ENCODE measurements at places on chromosomes 4 and X.

GRCh38 chr4:83885256-83886182 is 349.6 kb downstream of the GPAT3 start:
- no peak for DNase-seq

DNA sequence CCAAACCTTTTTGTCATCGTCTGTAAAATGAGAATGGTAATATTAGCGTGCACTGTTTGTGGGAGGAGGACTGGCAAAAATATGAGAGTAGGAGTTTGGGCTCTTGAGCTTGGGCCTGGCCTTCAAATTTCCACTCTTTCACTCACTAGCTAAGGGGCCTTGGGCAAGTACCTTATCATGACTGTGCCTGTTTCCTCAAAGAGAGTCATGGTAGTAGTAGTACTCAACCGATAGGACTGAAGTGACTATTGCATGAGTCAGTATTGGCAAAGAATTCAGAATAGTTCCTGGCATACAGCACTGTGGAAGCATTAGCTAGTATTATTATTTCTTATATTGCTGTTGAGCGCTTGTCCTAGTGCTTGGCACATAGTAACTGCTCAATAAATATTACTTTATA is 16.0 kb upstream of the RBM3 start:
- no peak for DNase-seq

DNA sequence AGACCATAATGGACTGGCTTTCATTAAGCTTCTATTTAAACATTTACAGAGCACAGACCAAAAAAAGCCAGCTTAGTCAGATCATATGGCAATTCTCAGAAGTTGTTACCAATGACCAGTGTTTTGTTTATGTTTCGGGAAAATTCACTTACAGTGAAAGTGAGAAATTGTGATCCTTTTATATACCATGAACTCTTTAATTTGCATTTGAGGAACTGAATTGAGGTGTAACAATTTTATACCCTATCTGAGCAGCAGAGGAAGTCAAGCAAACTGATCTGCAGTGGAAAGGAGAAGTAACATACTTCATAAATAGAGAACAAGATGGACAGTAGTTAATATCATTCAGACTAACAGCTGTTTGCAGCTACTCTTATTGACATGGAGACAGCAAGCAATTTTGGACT is 97.1 kb downstream of the TMA16 start:
- no peak for DNase-seq

GRCh38 chr4:10761903-10762302 is 77.3 kb upstream of the CLNK start:
- DNase-seq = no peak

DNA sequence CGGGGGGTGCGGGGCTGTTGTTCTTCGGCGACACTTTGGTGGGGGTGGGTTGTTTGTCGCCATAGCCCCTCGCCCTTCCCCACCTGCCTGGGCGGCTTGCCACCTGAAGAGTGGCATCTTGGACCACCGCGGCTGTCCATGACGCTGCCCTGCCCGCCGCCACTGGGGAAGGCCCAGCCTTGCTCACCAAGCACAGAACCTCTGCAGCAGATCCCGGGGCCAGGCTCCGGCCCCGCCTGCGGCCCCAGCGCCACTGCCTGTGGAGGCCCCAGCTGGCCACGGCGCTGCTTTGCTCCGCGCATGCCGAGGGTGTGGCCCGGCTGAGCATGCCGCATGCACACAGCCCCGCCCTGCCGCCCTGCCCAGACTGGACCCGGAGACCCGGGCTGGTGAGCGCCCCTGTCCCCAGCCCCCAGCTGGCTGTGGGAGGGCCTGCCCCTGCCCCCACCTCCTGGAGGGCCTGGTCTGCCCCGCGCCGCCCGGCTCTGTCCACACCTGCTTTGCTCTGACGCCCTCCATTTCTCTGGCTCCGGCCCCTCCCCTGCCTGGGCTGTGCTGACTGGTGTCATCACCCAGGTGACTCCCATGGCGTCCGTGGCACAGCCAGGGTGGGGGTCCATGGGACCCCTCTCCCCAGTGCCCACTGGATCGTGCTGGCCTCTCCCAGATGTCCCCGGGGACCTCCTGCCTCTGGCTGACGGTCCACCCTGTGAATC is 5.3 kb downstream of the NAT8L start:
- no peak for DNase-seq

DNA sequence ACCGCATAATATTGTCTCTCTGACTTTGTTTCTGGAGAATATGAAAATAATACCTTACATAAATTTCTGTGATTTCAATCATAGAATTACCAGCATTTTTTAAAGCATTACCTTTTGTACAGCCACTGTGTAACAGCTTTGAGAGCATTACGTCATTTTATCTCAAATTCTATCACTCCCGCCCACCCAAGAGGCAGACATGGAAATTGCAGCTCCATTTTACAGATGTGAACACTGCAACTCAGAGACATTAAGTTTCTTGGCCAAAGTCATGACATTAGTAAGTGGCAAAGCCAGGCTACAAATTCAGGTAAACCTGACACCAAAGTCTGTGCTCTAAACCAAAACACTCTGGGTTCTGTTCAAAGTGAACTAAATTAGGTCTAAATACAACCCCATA is 33.6 kb upstream of the KDR start:
- DNase-seq = no peak

DNA sequence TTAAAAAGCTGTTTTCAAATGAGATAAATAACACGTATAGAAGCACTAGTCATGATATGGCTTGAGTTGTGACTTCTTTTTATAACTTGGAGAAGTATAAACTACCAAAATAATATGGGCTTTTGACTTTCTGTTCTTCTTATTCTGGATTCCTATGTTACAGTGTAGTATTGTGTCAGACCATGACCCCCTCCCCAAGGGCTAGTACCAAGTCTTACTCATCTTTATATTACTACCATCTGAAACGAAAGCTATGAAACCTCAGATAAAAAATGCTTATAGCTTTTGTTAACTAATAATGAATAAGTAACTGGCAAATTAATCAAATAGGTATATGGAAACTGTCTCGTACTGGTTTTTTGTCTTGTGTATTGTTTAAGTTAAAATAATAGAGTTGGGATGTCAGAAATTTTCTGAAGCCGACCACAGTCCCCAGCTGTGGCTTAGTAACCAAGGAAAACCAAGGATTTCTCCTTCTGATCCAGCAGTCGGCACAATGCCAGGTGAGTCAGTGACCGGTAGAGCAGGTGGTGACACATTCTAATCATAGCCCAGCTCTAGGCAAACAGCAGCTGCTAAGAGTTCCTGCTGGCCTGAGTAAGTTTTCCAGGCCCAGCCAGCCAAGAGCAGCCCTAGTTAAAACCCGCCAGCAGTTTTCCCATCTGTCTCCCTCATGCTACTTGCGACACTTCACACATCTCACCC is 163.3 kb upstream of the PRDX4 start:
- no peak for DNase-seq

- no peak for DNase-seq
These were observed 199.4 kb upstream of the GPRIN3 start for GRCh38 chr4:89506866-89507491.

DNA sequence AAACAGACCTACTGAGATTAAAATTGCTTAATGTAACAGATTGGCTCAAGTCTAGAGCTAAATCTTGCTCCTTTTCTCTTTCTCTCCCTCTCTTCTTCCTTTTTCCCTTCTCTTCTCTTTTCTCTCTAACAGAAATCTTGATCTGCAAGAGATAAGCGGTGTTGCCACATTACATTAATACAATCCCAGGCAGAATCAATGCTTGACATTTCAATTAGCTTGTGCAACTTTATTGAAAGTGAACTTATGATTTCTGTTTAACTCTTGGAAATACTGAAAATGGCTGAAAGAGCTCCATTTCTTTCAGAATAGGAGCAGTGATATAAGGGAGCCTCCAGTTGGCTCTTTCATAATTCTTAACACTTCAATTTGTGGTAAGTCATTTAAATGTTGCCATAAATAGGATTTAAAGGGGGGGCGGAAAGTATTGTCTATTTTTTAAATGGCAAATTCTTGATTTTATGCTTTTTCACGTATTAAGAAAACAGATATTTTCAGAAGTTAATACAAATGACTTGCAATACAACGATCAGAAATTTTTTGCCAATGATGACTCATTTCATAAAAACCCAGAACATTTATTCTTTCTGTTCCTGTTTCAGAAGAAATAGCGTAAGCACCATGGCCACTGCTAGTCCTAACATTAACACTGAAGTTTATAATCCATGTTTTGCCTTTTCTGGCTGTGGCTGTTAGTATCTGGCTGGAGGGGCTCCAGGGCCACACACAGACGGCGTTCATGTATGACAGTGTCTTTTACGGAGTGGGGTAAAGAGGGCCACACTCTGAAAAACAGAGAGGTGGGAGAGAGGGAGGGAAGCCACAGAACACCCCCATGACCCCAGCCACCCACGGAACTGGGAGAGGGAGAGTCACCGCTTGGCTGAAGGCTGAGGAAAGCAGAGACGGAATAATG is 115.7 kb upstream of the FAT1 start:
- DNase-seq = no peak

GRCh38 chr4:55169352-55169961 is 44.1 kb upstream of the KDR start:
- DNase-seq = no peak

DNA sequence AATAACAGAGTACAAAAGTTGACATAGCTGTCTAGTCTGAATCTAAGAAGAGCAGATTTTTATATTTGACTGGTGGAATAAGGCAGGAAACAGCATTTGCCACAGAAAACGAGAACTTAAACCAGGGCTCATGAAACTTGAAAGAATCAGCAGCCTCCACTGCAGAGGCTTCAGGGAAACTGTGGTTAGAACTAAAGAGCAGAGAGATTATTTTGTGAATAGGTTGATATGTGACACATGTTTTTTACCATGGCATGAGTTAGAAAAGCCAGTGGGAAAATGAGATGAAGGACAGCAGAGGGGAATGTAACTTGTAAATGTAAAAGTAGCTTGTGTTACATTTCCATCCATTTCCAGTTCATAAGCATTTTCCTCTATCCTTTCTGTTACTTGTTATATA is 63.7 kb upstream of the CAMK2D start:
- no peak for DNase-seq

- no peak for DNase-seq
These were observed 824 bp upstream of the UGDH start for GRCh38 chr4:39528061-39528465.

DNA sequence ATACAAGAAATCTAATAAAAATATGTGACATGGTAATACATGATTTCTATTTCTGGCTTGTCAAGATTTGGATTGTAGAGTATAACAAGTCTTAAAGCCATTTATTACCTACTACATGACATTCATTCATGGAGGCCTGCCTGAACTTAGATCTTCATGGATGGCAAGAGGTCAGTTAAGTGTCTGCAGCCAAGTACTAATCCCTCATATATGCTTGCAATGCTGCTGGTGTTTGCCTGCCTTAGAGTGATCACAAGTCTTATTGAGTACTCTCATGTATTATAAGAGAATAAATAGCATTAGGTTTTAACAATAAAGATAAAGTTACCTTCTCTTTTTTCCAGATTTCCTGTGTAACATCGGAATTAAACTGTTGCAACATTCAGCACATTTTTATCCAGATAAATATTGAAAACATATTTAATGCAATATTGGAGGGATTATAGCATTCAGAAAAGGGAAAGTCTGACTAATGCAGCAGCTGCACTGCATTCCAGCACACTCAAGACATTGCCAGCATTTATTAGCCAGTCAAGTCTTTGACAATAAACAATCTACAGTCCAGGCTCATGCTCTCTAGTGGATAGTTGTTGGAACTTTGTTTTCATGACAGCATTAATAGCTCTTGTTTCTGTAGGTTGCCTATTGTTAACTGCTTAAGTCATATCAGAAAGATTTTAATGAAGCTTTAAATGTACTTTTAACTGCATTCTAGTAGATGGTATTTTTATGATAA is 737.1 kb downstream of the FAT4 start:
- DNase-seq = no peak

GRCh38 chr4:7472442-7473013 is 37.8 kb upstream of the PSAPL1 start:
- no peak for DNase-seq

DNA sequence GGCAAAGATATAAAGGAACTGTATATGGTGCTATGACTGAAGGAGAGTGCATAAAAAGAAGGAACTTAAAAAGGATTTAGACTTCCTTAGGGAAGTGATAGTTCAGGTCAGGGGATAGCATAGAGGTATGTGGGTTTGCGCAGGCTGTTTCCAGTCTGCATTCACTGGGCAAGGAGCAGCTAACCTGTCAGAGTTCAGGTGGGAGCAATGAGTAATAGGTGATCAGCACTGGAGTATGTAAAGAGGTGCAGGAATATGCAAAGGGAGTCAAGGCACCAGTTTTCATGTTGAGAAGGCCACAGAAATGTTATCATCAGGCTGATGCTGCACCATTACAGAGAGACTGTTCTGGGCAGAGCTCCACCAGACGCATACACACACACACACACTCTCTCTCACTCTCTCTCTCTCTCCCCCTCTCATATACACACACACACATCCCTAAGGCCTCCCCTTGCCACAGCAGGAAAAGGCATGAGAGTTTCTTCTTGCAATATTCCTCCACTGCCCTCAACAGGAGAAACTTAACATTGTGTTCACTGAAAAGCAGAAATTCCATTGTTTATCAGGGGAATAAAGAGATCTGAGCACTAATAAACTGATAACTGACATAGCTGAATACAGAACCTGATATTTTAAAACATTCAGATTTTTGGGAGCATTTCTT is 256.4 kb upstream of the GRID2 start:
- DNase-seq = no peak

- DNase-seq = no peak
These were observed 3.3 kb upstream of the GPC4 start for GRCh38 chrX:133418588-133418987.

DNA sequence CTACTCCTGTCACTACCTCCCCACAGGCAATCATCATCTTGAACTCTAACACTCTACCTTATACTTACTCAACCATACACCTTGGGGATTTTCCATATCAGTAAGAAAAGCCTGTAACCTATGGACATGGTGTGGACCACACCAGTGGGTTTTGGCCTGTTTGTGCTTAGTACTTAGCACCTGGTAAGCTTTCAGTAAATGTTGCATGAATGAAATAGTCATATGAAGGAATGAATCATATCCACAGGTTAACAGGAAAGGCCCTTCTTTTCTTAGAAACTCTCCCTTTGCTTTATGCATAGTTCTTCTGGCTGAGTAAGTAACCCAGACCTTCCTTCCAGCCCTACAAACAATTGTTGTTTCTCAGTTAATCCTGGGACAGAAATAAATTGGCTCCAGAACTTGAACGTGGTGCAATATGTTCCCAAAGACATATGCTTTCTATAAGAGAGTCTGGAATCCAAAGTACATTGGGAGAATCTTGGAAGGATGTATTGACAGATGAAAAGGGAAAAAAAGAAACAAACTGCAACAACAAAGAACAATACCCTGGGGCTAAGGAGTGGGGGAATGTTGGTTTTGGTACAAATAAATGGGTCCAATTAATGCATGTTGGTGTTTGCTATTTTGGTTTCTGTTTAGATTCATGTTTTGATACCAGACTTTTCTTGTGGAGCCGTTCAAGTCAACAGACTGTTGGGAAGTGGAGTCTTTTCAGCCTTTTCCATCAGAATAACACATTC is 27.8 kb downstream of the RASL11B start:
- DNase-seq = no peak

DNA sequence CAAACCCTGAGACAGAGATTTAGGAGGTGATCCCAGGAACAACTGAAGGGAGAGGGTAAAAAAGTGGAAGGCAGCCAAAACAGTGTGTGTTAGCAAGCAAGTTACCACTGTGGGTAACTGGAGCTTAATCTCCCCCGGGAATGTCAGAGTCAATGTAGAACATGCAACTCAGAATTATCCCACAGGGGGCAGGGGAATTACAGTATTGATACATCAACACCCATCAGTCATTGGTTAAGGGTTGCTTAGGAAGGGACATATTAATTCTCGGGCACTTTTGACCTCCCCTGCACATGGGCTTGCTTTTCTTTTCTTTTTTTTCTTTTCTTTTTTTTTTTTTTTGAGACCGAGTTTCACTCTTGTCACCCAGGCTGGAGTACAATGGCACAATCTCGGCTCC is 29.3 kb downstream of the CXorf58 start:
- DNase-seq = no peak

Data from substantia nigra (tissue), 51 donors.